Urinary bladder (tissue), 4 donors: ENCODE measurements at places on chromosomes 12 and 14. TPM values are rescaled to one million over a fixed set of nuclear protein-coding genes. Genes with fewer than 3 reads are reported as not detected.
A peak's percentile ranks its signal among the peaks of the same experiment; 100 is the strongest.

Gene DEGS2
- 6.5 TPM for total RNA-seq

GRCh38 chr12:120537856-120538220 is 3.7 kb downstream of the RNF10 start:
- no peak for DNase-seq

GRCh38 chr12:19707948-19708409 is 268.7 kb downstream of the AEBP2 start:
- no peak for DNase-seq

Gene STON2
- total RNA-seq = 53.5 TPM

GRCh38 chr12:50600364-50600763 is 95.6 kb downstream of the DIP2B start:
- DNase-seq = no peak

Gene SART3
- total RNA-seq = 60.9 TPM

- no peak for DNase-seq
These were observed 1.1 kb downstream of the RPS26 start for GRCh38 chr12:56042843-56043242.

Gene STAT6
- 60.5 TPM for total RNA-seq

DNA sequence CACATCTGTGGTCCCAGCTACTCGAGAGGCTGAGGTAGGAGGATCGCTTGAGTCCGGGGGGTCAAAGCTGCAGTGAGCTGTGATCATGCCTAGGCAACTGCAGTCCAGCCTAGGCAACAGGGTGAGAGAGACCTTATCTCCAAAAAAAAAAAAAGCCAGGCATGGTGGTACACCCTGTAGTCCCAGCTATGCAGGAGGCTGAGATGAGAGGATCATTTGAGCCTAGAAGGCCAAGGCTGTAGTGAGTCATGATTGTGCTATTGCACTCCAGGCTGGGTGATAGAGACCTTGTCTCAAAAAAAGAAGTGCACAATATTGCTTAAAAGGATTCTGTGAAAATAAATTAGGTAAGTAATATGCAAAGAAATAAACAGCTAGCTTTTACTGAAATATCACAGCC is 17.0 kb downstream of the NAA25 start:
- no peak for DNase-seq

DNA sequence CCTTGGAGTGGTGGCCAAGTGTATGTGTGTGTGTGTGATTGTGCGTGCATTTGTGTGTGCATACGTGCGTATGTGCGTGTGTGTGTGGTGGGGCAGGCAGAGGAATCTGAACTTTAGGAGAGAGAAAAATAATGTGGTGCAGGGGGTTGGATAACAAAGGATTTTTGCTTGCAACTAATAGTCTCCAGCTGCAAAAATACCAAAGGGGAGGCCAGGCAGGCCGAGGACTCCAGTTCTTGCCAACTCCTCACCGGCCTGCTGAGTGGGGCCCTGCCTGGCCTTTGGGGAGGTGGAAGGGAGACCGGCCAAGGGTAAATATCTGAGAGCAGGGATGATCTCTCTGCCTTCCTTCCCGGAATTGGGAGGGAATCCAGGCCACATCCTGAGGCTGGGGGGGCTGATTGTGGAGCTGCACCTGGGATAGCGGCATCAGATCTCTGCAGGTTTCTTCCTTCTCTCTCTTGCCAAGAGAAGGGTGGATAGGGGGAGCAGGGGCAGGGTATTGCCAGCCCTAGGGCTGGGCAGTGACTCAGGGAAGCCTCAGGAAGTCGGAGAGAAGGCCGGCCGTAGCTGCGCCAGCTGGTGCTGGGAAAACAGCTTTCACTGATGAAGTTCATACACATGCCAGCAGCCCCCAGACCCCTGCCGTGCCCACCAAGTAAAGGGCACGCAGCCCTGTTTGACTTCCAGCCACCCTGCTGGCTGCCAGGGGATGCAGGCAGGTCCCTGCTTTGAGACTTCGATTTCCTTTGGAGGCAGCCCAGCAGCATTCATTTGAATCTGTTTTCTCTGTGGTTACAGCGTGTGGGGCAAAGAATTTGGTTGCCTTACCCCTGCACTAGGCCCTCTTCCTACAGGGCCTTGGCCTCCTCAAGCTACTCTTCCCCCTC is 4.6 kb upstream of the LRP1-AS start:
- peak; percentile 48 for DNase-seq

Gene TAC3
- total RNA-seq = 21.2 TPM

GRCh38 chr12:81757731-81758365 is 1.3 kb downstream of the PPFIA2 start:
- DNase-seq = no peak
